ENCODE measurements at places on chromosomes 13 and 19. TPM values are rescaled to one million over a fixed set of nuclear protein-coding genes. Genes with fewer than 3 reads are reported as not detected.
A peak's percentile ranks its signal among the peaks of the same experiment; 100 is the strongest.

Gene CRX
- not detected for total RNA-seq

Gene ZNF835
- total RNA-seq: 4.9 TPM

Gene ATP4A
- total RNA-seq: not detected

Gene CEACAM20
- not detected for total RNA-seq

Gene PSG1
- total RNA-seq: not detected

- no peaks in the 10 kb centered on the region for H3K27me3 ChIP-seq
- H3K27ac ChIP-seq: no peak overlapping the region
- H3K4me1 ChIP-seq: peaks cover 34% of the 10 kb centered on the region
- no peak overlapping the region for H3K4me3 ChIP-seq
- H3K36me3 ChIP-seq: peaks cover 31% of the 10 kb centered on the region
Observed at GRCh38 chr19:5020368-5020767, 51.5 kb downstream of the KDM4B start.

GRCh38 chr19:8023371-8023770 lies 17.9 kb upstream of the ELAVL1 start:
- H3K36me3 ChIP-seq: no peaks in the 10 kb centered on the region
- no peaks in the 10 kb centered on the region for H3K4me1 ChIP-seq
- no peak overlapping the region for H3K4me3 ChIP-seq
- no peak for DNase-seq

DNA sequence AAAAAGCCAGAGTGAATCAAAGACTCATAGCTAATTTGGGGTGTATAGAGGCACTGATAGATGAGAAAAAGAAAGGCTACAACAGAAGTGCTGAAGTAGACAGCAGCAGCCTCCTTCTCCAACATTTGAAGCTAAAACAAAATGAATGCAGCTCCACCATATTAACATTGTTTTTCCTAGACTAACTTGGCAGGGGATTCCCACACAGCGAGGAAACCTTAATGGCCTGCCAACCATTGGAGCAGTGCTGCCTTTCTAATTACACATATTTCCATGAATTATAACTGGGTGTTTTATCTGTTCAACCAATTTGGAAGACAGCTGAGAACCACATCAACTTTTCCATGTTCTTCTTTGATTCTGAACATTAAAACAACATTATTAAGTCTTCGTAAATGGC lies 478.6 kb downstream of the LIG4 start:
- no peaks in the 10 kb centered on the region for H3K4me1 ChIP-seq
- no peaks in the 10 kb centered on the region for H3K27me3 ChIP-seq
- no peak for DNase-seq
- H3K4me3 ChIP-seq: no peak overlapping the region

- H3K27ac ChIP-seq: no peak overlapping the region
- peaks cover 96% of the 10 kb centered on the region for H3K27me3 ChIP-seq
- H3K4me3 ChIP-seq: no peak overlapping the region
- DNase-seq: no peak
- H3K36me3 ChIP-seq: no peaks in the 10 kb centered on the region
Observed at GRCh38 chr19:3225169-3225485, 666 bp downstream of the CELF5 start.

DNA sequence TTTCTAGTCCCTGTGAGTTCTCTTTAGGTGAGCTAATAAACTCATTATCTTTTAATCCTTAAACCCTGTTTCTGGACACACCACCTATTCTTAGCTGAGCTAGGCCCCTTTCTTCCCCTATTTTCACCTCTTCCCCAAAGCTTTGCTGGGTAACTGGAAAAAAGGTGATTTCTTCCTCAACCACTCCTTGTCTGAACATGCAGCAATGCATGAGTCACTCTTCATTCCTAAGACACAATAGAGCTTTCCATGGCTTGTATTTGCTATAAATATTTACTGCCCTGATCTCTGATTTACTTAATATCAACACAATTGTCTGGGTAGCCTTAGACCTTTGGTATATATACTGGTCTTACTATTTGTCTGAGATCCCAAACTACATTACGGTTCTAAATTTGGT lies 370.9 kb downstream of the KLF5 start:
- no peaks in the 10 kb centered on the region for H3K4me1 ChIP-seq
- H3K27ac ChIP-seq: no peak overlapping the region
- no peaks in the 10 kb centered on the region for H3K27me3 ChIP-seq
- H3K36me3 ChIP-seq: no peaks in the 10 kb centered on the region
- H3K4me3 ChIP-seq: no peak overlapping the region

DNA sequence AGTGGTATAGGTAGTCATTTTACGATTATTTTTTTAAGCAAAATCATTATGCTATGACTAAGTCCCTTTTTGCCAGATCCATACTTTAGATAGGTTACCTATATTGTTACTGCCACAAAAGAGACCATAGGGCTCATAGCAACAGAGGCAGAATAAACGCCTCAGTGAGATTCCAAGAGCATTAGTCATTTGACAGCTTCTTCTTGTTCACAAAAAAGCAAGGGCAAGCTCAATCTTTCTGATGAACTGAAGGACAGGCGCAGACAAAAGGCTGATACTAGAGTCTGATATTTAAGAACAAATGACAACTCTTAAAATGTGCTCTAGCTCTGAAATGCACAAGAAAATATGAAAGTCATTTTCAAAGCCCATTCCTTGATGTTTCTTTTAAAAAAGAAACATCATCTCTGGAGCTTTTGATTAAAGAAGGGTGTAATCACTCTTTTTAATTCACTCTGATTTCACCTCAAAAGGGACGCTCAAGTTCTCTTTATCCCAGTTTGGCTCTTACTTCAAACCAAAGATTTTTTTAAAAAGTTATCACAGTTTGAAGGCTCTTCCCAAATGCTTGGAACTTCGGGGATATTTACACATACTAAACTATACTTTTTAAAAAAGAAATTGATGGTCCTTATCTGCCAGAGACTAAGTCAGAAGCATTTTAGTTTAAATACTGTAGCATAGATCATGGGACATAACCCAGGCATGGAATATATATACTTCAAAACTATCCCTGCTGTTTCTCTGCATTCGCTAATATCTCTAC lies 187.2 kb downstream of the EFNB2 start:
- H3K27me3 ChIP-seq: peaks cover 71% of the 10 kb centered on the region
- no peak for DNase-seq
- no peak overlapping the region for H3K4me3 ChIP-seq
- H3K4me1 ChIP-seq: peaks cover 12% of the 10 kb centered on the region
- no peaks in the 10 kb centered on the region for H3K36me3 ChIP-seq

DNA sequence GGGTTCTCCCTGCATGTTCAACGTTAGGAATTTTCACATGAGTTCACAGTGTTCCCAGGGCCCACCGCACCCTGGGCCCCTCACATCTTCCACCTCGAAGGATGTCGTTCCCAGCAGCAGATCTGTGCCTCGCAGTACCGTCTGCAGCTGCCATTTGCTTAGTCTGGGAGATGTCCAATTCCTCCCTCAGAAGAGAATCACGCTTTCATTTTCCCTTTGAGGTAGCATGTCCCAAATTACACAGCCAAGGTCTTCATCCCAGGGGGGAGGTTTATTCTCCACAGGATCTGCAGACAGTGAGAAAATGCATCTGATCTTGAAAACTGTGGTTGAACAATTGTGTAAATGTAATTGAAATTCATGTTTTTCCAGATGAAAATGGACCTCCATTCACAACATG lies 150.2 kb downstream of the DCT start:
- no peaks in the 10 kb centered on the region for H3K27me3 ChIP-seq
- H3K27ac ChIP-seq: peak overlapping the region; percentile 72
- H3K4me3 ChIP-seq: no peak overlapping the region
- DNase-seq: peak; percentile 22
- peaks cover 14% of the 10 kb centered on the region for H3K4me1 ChIP-seq

DNA sequence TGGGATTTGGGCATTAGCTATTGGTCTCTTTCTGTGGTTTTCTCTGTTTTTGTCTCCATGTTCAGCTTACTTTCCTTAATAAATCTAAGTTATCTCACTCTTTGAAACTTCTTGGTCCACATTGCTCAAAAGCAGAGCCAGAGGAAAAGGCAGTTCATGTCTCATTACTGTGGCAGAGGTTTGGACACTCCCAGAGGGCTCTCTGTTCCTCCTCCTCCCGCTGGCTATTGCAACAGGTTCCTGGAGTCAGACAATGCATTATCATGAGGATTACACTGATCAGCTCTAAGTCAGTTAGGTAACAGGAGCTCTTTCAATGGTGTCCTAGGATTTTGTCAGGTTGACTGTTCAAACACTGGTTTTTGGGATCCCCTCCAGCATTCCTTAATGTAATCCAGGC lies 298.8 kb downstream of the NDFIP2 start:
- H3K4me1 ChIP-seq: peaks cover 42% of the 10 kb centered on the region
- H3K27me3 ChIP-seq: no peaks in the 10 kb centered on the region
- H3K27ac ChIP-seq: peak overlapping the region; percentile 21
- H3K4me3 ChIP-seq: no peak overlapping the region

GRCh38 chr13:57627663-57628062 lies 3.9 kb upstream of the PCDH17 start:
- no peak overlapping the region for H3K4me3 ChIP-seq
- no peak for DNase-seq
- H3K4me1 ChIP-seq: peaks cover 36% of the 10 kb centered on the region
- H3K27me3 ChIP-seq: peaks cover 45% of the 10 kb centered on the region
- H3K36me3 ChIP-seq: no peaks in the 10 kb centered on the region

- H3K27me3 ChIP-seq: no peaks in the 10 kb centered on the region
- peaks cover 14% of the 10 kb centered on the region for H3K4me1 ChIP-seq
- no peaks in the 10 kb centered on the region for H3K36me3 ChIP-seq
- no peak overlapping the region for H3K4me3 ChIP-seq
- no peak for DNase-seq
- H3K27ac ChIP-seq: no peak overlapping the region
Observed at GRCh38 chr13:33918199-33918932, 100.4 kb downstream of the RFC3 start.
